ENCODE measurements at places on chromosomes 16 and 17.

DNA sequence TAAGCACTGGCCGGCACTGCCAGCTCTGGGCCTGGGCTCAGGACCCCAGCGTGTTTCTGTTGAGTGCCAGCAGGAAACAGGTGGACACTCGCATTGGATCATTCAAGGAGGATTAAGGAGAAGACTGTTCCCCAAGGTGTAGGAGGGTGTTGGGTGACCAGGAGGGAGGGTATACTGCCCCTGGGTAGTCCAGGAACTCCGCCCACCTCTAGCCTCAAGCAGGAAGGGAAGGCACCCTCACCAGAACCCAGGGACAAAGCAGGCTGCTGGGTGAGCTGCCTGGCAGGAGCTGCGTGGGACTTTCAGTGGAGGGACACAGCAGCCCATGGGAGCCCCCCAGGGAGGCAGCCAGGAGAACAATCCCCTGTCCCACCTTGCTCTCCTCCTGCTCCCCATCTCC, 7.7 kb upstream of the RAB37 start:
- DNase-seq, result no peak

DNA sequence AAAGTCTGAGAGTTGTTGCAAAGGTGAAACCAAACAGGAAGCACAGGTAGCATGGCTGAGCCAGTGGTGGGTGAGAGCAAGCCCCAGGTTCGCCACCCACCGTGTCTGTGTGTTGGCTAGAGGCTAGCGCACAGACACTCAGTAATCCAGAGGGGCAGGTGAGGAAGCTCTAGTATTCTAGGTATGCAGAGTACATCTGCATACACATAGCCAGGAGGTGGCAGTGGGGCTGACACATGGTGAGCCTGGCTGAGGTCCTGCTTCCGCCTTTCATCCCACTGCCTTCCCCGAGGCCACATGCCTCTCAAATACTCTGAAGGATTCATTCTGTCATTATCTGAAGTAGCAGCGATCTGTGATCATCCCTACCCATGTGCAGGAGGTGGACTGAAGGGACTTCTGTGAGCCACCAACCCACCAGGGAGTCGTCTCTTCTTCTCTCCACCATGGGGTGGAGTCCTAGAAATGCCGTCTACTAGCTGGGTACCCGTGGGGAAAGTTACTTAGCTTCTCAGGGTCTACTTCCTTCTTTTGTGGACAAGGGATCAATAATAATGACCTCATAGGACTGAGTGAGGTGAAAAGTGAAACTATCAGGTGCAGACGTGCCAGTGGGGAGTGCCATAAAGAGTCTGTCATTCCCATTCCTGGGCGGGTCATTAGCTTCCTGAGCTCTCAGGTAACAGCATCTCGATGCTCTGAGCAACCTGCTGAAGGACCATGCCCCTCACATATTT, 36.0 kb upstream of the ICAM2 start:
- DNase-seq, result peak; percentile 40

DNA sequence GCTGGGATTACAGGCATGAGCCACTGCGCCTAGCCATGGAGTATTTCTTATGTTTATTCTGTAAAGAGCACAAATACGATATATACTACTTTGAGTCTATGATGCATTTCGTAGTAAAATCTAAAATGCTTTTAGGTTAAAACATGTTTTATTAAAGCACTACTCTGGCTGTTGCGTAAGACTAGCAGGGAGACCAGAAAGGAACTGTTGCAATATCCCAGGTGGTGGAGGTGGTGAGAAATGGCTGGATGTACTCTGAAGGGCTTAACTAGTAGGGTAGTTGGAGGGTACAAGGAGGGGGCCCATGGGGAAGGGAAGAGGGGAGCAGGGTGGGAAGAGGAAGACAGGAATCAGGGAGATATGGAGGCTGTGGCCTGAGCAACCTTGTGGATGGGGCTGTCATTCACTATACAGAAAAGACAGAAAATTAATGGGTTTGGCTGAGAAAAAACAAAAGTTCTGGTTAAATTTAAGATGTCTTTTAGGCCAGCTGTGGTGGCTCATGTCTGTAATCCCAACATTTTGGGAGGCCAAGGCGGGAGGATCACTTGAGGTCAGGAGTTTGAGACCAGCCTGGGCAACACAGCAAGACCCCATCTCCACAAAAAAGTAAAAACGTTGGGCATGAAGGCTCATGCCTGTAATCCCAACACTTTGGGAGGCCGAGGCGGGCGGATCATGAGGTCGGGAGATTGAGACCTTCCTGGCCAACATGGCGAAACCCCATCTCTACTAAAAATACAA, 35.8 kb downstream of the ST3GAL2 start:
- DNase-seq, result no peak

GRCh38 chr17:37283414-37283961, 92.3 kb upstream of the C17orf78 start:
- DNase-seq, result no peak

DNA sequence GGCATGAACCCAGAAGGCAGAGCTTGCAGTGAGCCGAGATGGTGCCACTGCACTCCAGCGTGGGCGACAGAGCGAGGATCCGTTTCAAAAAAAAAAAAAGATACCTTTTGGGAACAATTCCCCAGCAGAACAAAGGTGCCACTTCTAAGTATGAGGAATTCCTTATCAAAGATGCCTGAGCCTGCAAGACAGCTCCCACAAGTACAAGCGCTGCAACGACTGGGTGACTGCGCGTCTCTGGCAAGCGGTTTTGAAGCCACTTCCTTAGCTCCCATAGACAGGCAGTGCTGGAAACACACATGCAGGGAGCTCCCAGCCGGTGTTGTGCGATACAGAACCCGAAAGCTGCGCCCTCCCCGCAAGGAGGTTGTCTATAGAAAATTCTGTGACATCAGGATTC, 60.5 kb downstream of the ADCY9 start:
- DNase-seq, result no peak

DNA sequence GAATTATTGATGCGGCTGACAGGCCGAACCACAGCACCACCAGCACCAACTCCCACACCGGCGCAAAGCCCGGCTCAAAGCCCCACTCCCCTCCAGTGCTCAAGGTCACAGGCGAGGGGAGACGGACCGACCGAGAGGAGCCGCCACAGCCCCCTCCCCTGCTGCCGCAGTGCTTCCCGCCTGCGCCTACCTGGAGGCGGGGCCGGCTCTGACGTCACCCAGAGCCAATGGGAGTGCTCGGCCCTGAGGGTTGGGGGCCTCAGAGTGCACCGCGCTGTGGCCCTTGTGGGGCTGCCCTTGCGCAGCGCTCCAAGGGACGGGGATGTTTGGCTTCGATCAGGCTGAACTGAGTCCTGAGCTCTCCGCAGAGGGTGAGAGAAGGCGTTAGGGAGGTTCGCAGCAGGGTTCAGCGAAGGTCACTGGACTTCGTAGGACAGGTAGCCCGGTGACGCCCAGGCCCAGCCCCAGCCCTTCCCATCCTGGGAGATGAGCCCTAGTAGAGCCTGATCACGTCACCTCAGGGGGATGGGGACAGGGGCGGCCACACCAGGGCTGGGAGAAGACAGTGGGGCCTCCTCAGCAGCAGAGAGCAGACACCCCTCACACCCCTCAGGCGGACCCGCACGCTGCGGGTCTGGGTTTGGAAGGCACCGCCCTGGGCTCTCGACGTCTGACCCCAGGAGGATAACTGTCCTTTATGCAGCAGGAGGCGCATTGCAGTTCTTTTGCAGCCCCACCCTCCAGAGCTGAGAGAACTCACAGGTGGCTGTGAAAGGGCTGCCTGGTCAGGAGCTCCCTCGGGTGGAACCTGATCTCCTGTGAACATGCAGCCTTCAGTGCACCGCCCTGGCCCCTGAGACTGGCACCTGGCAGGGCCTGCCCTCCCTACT, 1.5 kb downstream of the NDRG4 start:
- peak; percentile 37 for DNase-seq

GRCh38 chr17:73396431-73397277, 84.9 kb upstream of the CDC42EP4 start:
- DNase-seq, result no peak

DNA sequence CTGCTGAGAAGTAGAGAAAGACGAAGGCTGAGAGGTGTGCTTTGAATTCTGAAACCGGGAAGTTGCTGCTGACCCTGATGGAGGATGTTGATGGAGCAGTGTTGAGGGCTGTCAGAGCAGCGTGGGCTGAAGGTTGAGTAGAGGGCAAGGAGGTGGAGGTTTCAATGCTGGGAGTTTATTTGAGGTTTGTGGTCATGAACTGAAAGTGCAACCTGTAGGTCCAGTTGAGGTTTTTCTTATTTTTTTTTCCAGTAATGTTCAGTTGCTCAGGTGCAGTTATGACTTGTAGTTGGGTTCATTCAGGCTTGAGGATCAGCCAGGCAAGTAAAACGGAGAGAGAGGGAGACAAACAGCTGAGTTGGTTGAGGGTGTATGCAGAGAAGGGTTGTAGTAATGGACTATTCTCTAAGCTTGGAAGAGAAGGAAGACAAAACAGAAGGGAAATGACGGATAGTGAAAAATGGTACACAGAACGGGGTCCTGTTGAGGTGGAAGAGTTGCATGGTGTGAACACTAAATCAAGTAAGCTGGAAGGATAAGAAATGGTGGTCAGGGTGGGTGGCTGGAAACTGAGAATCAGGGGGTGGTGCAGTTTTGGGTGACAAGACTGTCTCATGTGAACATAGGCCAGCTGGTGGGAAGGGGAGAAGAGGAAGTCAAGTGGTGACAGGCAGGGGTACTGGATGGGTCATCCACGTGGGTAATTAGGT, 8.7 kb upstream of the UBE2G1 start:
- peak; percentile 20 for DNase-seq

GRCh38 chr17:63439687-63440086, 6.4 kb downstream of the CYB561 start:
- DNase-seq, result peak; percentile 7

- DNase-seq, result no peak
These were observed 86.1 kb downstream of the ZFHX3 start for GRCh38 chr16:72961863-72962262.
